Natural killer cell (primary cell): ENCODE measurements at places on chromosomes 5 and 9. TPM values are rescaled to one million over a fixed set of nuclear protein-coding genes. Genes with fewer than 3 reads are reported as not detected.

The LHX3 gene
- total RNA-seq: not detected

DNA sequence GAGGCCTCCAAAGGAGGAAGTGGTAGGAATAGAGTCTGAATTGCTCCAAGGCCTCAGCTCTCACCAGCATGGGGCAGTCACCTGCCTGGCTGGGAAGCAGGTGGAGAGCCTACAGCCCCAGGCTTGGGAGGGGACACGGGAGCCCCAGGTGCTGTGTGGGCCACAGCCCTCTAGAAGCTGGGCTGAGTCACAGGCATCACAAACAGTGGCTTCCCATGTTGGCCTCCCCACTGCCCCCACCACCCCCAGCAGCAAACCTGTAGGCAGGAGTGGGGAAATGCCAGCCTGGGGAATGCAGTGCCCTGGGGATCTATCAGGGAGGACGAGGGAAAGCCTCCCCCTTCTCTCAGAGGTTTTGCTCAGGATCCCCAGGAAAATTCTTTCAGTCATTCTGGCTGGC, 309.6 kb downstream of the SLIT3 start:
- no peaks in the 10 kb centered on the region for H3K27me3 ChIP-seq
- no peak for DNase-seq
- H3K4me1 ChIP-seq: no peaks in the 10 kb centered on the region
- no peak overlapping the region for H3K4me3 ChIP-seq
- no peaks in the 10 kb centered on the region for H3K36me3 ChIP-seq

GRCh38 chr5:41392016-41392415, 118.4 kb downstream of the PLCXD3 start:
- H3K27me3 ChIP-seq: no peaks in the 10 kb centered on the region
- no peak overlapping the region for H3K4me3 ChIP-seq
- no peaks in the 10 kb centered on the region for H3K36me3 ChIP-seq
- DNase-seq: no peak
- H3K4me1 ChIP-seq: no peaks in the 10 kb centered on the region

DNA sequence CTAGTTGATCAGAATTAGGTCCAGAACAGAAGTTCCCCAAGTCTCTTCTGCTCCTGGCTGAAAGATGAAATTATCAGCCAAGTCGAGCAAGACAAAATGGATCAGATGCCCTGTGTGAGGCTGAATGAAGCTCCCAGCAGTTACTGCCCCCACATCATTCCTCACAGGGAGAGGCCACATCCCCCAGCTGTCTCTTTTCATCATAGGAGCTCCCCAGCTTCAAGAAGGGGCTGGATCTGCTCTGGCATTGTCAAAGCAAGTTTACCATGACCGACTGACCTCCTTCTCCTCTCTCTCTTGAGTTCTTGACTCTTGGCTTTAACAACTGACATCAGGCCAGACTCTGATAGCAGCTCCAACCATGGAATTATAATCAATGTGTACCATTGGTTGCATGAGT, 133.3 kb upstream of the RAD23B start:
- H3K27me3 ChIP-seq: no peaks in the 10 kb centered on the region
- H3K36me3 ChIP-seq: no peaks in the 10 kb centered on the region
- no peak overlapping the region for H3K4me3 ChIP-seq
- no peak overlapping the region for H3K27ac ChIP-seq
- no peaks in the 10 kb centered on the region for H3K4me1 ChIP-seq

GRCh38 chr9:96137671-96138429, 164.1 kb downstream of the HSD17B3 start:
- H3K27ac ChIP-seq: peak overlapping the region; percentile 59
- no peaks in the 10 kb centered on the region for H3K36me3 ChIP-seq
- no peak overlapping the region for H3K4me3 ChIP-seq
- H3K4me1 ChIP-seq: peaks cover 14% of the 10 kb centered on the region
- H3K27me3 ChIP-seq: no peaks in the 10 kb centered on the region
- DNase-seq: no peak

DNA sequence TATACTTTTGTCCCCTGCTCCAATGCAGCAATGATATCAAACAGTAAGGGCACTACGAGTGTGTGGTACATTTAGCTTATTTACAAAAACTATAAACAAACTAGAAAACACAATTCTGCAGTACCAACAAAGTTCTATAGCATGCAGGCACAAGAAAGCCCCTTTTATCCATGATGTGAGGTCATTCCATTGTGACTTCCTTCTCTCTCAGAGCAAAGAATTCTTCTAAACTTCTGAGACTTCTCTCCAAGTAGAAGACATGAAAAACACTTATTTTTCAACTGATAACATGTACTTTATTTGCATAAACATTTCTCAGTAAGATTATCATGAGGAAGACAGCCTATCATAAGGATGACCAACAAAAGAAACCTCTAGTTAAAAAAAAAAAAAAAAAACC, 569.8 kb downstream of the TLE1 start:
- no peaks in the 10 kb centered on the region for H3K4me1 ChIP-seq
- no peaks in the 10 kb centered on the region for H3K36me3 ChIP-seq
- no peak overlapping the region for H3K27ac ChIP-seq
- no peak overlapping the region for H3K4me3 ChIP-seq
- no peak for DNase-seq
